ENCODE measurements at places on chromosomes 3 and 15.

- no peak for DNase-seq
Measured at GRCh38 chr3:148705314-148705713, 7.6 kb downstream of the AGTR1 start.

GRCh38 chr3:124574012-124574411 lies 156.2 kb upstream of the UMPS start:
- no peak for DNase-seq

DNA sequence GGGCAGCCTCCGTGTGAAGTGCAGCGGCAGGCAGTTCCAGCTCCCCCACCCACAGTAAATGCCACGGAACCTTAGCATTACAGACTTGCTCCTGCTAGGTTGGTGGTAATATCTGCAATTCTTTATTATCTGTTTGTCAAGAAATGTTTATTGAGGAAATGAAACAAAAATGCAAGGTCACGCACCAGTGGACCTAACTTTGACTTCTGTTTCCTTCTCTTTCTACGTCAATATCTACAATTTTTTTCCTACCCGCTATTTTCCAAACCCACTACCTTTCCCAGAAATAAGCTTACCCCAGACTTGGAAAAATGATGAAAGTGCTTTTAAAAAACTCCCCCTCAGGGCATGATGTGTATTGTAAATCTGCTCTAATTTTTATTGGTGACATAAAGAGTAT lies 18.9 kb downstream of the ILDR1 start:
- no peak for DNase-seq

GRCh38 chr3:68893600-68894239 lies 38.6 kb downstream of the TAFA4 start:
- DNase-seq, result no peak

- DNase-seq, result no peak
Measured at GRCh38 chr3:197775317-197775716, 15.7 kb upstream of the LRCH3 start.

GRCh38 chr15:95559875-95560394 lies 770.6 kb upstream of the NR2F2 start:
- DNase-seq, result no peak

- no peak for DNase-seq
Measured at GRCh38 chr3:86949850-86950249, 41.1 kb downstream of the VGLL3 start.

- DNase-seq, result no peak
Measured at GRCh38 chr3:47318916-47319315, 36.2 kb downstream of the KLHL18 start.

DNA sequence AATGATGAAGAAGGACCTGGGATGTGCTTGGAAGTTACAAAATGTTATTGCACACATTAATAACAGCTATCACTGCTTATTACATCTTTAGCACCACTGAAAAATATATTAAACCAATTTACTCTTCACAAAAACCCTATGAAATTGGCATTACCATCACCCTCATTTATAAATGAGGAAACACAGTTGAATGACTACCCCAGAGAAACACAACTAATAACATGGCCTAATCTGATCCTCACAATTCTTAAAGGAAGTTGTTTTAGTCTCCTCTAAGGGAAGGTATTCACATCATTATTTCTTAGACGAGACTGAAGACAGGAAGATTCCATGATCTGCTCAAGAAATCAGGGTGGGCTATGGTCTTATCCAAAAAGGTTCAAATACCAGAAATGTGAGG lies 35.9 kb downstream of the INO80 start:
- no peak for DNase-seq

- DNase-seq, result no peak
Measured at GRCh38 chr3:63674586-63674985, 22.1 kb downstream of the SNTN start.

GRCh38 chr3:182400838-182401237 lies 392.5 kb upstream of the ATP11B start:
- no peak for DNase-seq

DNA sequence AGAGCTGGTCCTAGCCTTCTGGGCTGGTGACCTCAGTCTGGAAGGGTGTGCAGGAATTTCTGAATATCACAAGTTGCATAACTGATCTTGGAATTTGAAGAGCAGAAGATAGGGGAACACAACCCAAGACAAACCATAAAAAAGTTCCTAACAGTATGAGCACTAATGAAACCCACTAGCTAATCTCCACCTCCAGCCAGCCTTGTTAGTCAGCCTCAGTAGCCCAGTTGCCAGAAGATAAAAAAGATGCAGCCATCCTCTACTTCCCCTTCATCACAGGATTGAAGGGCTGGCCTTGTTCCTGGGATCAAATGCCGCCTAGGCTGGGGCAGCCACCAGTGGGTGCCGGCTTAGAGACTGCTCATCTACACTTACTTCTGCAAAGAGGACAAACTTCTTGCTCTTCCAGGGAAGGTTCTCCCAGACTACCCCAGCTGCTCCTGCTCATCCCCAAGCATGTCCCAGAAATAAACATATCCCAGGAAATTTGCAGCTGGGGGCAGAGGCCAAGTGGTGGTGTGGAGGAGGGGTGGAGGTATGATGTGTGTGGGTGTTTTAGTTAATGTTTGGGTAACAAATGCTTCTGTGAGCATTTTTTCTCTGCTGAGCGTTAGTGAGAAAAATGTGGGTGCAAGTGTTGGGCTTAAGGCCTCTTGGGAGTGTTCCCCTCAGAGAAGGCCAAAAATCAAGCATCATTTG lies 9.2 kb upstream of the ITGA11 start:
- no peak for DNase-seq

DNA sequence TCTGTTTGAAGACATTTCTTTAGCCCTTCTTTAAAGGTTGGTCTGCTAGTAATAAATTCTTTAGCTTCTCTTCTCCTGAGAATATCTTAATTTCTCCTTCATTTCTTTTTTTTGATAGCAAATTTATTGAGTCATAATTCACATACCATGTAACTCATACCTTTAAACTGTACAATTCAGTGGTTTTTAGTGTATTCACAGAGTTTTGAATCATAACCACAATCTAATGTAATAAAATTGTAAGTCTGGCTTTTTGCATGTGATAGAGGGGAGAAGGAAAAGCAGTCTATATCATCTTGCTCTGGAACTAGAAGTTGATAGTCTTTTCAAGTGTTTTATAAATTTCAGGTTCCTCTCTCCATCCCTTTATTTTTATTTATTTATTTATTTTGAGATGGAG lies 81.3 kb downstream of the APBA2 start:
- no peak for DNase-seq

- DNase-seq, result no peak
Measured at GRCh38 chr15:83561661-83562060, 92.3 kb upstream of the ADAMTSL3 start.

DNA sequence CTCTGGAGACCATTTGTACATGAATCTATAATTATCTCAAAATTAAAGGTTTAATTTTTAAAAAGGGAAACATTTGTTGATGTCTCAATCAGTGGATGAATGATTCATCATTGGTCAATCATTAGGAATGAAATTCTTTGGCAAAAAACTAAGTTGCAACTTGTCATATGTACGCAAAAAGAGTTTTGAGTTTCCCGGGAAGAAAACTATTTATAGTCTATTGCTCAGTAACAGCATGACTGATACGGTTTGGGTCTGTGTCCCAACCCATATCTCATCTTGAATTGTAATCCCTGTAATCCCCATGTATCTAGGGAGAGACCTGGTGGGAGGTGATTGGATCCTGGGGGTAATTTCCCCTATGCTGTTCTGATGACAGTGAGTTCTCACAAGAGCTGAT lies 765.8 kb upstream of the ROBO1 start:
- no peak for DNase-seq

GRCh38 chr3:18036450-18036815 lies 294.0 kb upstream of the TBC1D5 start:
- DNase-seq, result no peak

GRCh38 chr3:193917158-193917557 lies 218.8 kb upstream of the HES1 start:
- DNase-seq, result no peak

GRCh38 chr3:87756616-87757015 lies 302.2 kb downstream of the CGGBP1 start:
- no peak for DNase-seq

DNA sequence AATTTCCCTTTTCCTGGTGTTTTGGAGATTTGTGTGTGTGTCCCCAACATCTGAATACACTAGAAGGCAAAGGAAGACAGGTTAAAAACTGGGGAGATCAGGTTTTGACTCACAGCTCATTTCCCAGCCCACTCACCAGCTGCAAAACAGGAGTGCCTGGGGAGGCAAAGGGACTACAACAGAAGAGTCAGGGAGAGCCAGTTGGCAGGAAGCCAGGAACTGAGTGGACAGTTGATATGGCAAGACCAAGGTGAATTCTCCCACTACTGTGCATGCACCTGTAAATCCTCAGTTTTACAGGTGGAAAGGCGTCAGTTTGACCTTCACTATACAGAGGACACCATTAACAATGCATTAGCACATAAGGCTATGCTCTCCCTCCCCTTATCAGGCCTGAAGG lies 901.5 kb upstream of the SEMA6D start:
- no peak for DNase-seq

GRCh38 chr3:49170744-49171118 lies 667 bp upstream of the KLHDC8B start:
- no peak for DNase-seq

GRCh38 chr3:129087138-129087702 lies 26.6 kb downstream of the GP9 start:
- DNase-seq, result peak; percentile 42

DNA sequence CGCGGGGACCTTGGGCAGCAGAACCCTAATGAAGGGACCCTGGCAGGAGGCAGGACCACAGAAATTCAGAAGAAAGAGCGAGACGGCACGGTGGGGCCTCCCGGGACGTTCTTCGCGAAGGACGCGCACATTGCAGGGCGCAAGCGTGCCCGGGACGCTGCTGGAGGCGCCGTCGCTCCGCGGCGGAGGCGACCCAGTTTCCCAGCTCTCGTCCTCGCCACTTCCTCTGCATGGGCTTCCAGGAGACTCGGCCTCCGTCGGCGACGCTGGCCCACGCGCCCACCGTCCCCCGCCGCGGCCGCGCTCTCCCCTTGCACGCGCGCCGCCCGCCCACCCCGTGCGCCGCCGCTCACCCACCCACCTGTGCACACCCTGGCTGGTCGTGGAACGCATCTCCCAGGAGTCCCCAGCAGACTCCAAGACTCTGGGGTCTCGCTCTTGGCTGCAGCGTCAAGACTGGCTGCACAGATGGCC lies 31.8 kb upstream of the SMAD3 start:
- no peak for DNase-seq

GRCh38 chr15:76058714-76059319 lies 968 bp upstream of the TMEM266 start:
- DNase-seq, result no peak

DNA sequence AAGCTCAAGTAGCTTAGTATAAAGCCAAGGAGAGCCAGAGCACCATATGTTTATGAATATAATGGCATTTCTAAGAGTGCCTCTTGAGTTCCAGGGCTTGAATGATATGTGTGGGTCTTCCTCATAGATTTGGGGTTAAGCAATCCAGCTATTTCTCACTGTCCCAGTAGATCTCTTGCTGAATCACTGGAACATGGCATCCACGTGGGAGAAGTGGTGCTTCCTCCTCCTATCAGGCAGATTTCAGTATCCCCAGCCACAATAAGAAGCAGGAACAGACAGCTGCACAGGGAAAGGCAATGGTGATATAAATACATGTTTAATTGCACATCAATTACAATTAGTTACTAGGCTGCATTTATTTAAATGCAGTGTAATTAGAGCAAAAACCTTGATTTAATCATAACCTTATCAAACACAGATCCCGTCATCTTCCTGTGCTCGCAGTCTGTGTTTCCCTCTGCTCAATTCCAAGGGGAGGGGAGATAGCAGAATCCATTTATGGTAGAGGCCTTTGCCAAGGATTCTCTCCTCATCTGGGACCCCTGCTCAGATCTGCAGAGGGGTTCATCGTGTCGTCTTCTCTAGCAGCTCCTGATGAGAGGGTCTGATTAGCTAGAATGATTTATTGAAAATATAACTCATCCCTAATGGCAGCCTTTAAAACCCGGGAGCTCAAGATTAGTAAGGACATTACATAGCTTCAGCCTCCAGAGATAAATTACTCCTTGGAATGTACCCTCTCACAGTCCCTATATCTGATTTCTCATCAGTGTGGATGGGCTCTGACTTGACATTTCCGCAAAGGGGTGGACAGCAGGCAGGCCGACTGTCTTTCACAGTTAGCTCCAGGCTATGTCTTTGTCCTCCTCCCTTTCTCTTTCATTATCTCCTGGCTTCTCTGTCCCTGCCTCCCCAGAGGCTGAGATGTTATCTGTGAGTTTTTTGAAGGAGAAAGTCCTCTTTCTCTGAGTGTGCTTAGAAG lies 775.9 kb downstream of the AGBL1 start:
- no peak for DNase-seq

- no peak for DNase-seq
Measured at GRCh38 chr3:17466028-17466427, 276.4 kb downstream of the TBC1D5 start.

GRCh38 chr15:43527802-43528541 lies 10.6 kb downstream of the MAP1A start:
- DNase-seq, result no peak

DNA sequence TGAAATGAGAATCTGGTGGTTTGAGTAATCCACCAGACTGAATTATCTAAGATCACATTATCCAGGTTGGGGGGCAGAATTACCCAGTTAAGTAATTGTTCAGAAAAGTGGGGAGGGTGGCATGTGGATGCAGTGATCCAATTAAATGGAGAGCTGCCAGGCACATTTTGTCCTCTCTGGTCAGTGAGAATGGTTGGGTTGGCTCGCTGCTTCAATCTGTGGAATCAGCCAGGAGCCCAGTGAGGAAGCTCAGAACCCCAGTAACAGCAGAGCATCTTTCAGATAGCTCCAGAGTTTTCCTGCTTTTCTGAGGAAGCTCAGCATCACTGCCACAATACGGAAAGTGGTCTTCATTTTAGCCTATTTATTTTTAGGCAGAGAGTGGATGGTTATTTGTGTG lies 6.4 kb upstream of the EXOG start:
- no peak for DNase-seq

DNA sequence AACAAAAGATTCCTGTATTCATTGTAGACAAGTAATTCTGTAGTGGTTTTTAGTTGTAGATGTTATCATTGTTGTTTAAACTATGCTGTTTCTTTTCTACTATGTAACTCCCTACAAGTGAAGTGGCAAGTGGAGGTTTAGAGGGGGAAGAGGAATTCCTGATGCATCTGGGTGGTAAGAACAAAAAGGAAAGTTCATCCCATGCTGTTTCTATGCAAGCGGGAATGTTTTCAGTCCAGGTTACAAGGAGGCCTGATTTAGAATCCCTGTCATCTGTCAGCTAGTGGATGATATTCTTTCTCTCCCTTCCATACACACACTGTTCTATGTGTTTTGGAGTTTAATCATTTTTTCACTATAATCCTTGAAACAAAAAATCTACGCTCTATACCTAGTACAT lies 67.4 kb downstream of the IMPG2 start:
- no peak for DNase-seq

DNA sequence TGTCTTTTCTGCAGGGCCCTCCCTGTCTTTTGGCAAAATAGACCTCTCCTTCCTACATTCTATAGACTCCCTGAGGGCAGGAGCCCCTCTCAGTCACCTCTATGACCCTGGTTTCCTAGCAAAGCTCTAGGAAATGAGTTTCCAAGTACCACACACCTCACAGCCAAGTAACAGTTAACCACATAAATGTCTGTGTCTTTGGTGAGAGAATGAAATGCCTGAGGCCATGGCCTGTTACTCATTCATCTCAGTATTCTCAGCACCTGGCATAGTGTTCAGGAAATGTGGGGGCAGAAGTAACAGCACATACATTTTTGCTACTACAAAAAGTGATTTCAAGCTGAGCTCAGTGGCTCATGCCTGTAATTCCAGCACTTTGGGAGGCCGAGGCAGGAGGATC lies 21.0 kb downstream of the RFT1 start:
- DNase-seq, result no peak
